ENCODE measurements at places on chromosomes 2 and 18. TPM values are rescaled to one million over a fixed set of nuclear protein-coding genes. Genes with fewer than 3 reads are reported as not detected.
A peak's percentile ranks its signal among the peaks of the same experiment; 100 is the strongest.

SERPINB10 gene
- not detected for total RNA-seq

KCNIP3 gene
- 1.9 TPM for total RNA-seq

SIX3 gene
- 0.21 TPM for total RNA-seq

FBLN7 gene
- 0.30 TPM for total RNA-seq

CHRNG gene
- not detected for total RNA-seq

SLC8A1 gene
- total RNA-seq: 3.2 TPM

APCDD1 gene
- 3.0 TPM for total RNA-seq

XIRP2 gene
- 0.11 TPM for total RNA-seq

ASB18 gene
- total RNA-seq: not detected

LRP1B gene
- not detected for total RNA-seq

GALNT14 gene
- total RNA-seq: 13.7 TPM

SAG gene
- total RNA-seq: not detected

- no peak overlapping the region for H3K27ac ChIP-seq
- no peaks in the 10 kb centered on the region for H3K36me3 ChIP-seq
- no peaks in the 10 kb centered on the region for H3K27me3 ChIP-seq
- DNase-seq: no peak
These were observed 106.2 kb downstream of the COBLL1 start for GRCh38 chr2:164735309-164735919.

DNA sequence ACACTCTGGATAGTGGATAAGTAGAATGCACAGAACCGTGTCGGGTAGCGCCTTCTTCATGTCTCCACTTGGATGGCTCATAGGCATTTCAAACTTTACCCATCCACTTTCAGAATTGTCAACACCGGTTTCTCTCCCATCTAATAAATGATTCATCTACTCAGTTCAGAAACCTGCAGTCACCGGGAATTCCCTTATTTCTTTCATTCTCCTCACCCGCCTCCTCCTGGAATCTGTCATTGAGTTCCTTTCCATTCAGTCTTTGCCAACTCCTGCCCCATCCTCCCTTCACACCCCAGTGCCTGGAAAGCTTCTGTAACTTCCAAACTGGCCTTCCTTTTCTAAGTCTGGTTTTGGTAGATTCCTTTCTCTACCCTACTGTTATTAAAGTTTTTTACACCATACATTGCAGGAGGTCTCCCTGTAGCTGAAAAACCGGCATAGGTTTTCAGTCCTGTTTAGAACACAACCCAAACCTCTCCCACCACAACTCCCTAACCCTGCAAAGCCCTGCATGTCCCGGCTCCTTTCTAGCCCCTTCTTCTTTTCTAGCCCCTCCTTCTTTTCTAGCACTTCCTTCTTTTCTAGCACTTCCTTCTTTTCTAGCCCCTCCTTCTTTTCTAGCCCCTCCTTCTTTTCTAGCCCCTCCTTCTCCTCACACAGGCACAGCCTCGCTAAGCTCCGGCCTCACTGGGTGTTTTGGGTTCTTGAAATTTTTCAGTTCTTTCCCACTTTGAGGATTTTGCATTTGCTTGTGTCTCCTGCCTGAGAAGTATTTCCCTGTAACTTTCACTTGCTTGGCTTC, 133.9 kb upstream of the KLHL14 start:
- H3K27ac ChIP-seq: no peak overlapping the region
- DNase-seq: no peak
- H3K36me3 ChIP-seq: no peaks in the 10 kb centered on the region
- H3K27me3 ChIP-seq: no peaks in the 10 kb centered on the region
- H3K4me3 ChIP-seq: no peak overlapping the region

- H3K4me1 ChIP-seq: no peaks in the 10 kb centered on the region
- no peaks in the 10 kb centered on the region for H3K36me3 ChIP-seq
- H3K4me3 ChIP-seq: no peak overlapping the region
- no peak for DNase-seq
- H3K27me3 ChIP-seq: no peaks in the 10 kb centered on the region
- H3K27ac ChIP-seq: no peak overlapping the region
These were observed 11.9 kb downstream of the ANXA4 start for GRCh38 chr2:69753659-69754363.

GRCh38 chr2:49693961-49694360, 539.6 kb upstream of the FSHR start:
- H3K4me3 ChIP-seq: no peak overlapping the region
- no peak overlapping the region for H3K27ac ChIP-seq
- no peaks in the 10 kb centered on the region for H3K36me3 ChIP-seq
- DNase-seq: no peak

DNA sequence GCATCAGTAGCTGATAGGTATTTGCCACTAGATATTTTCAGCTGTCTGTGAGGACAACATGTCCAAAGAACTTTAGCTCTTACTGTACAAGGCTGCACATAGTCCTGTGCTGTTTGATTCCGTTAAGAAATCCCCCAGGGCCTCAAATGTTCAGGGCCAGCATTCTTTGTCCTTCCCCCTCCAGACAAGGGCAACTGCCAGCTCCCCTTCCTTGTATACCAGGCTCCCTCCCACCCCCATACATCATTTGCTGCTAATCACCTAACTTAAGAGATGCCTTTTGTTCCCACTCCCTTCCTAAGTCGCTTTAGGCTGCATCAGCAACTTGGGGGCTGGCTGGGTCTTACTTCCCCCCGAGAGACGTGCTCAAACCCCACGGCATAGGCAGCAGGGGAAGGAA, 138.7 kb downstream of the CDH20 start:
- H3K4me1 ChIP-seq: peaks cover 6% of the 10 kb centered on the region
- H3K36me3 ChIP-seq: no peaks in the 10 kb centered on the region
- no peak for DNase-seq
- H3K4me3 ChIP-seq: no peak overlapping the region

DNA sequence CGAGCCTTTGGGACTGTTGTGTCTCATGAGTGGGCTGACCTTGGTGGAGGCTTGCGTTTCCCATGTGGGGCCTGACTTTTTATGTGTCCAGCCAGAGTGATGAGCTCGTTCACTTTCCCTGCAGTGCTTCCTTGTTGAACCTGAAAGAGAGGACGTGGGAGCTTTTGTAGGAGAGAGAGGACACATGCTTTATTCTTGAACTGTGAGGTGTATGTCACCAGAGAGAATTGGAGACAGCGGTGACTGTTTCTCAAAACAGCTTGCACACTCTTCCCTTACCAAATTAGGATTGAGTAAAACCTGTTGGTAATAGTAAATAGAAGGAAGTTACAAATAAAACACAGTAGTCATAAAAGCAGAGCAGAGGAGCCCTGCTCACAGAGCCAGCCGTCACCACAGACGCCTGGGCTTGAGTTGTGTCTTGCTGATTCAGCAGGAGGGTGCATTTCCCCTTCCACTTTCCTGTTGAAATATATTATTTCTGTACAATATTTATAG, 60.7 kb downstream of the INPP4A start:
- no peak for DNase-seq
- H3K4me1 ChIP-seq: peaks cover 4% of the 10 kb centered on the region
- H3K4me3 ChIP-seq: no peak overlapping the region

- H3K4me3 ChIP-seq: no peak overlapping the region
- H3K27ac ChIP-seq: no peak overlapping the region
- no peak for DNase-seq
- H3K27me3 ChIP-seq: no peaks in the 10 kb centered on the region
These were observed 88.3 kb downstream of the ETAA1 start for GRCh38 chr2:67485431-67485830.

DNA sequence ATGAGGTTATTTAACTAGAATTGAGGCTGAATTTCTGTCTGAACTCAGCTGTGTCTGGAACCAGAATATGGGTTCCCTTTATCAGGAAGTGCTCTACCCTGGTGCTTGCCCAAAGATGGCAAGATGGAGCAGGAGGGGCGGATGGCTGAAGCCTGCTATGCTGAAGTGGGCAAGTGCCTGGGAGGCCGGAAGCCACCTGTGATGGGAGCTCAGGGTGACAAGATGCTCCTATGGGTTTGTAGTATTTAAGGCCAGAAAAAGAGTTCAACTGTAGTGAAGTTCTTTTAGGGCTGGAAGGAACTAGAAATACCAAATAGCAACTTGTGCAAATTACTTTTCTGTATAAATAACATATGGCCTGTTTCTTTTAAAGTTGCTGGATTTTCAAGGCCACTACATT, 808.9 kb upstream of the RAB6C start:
- DNase-seq: no peak
- no peaks in the 10 kb centered on the region for H3K4me1 ChIP-seq
- no peak overlapping the region for H3K4me3 ChIP-seq
- no peak overlapping the region for H3K27ac ChIP-seq
- no peaks in the 10 kb centered on the region for H3K36me3 ChIP-seq

- no peaks in the 10 kb centered on the region for H3K4me1 ChIP-seq
- DNase-seq: no peak
- H3K27ac ChIP-seq: no peak overlapping the region
- no peaks in the 10 kb centered on the region for H3K36me3 ChIP-seq
- H3K27me3 ChIP-seq: no peaks in the 10 kb centered on the region
- H3K4me3 ChIP-seq: no peak overlapping the region
These were observed 4.9 kb downstream of the TM4SF20 start for GRCh38 chr2:227374158-227374557.

DNA sequence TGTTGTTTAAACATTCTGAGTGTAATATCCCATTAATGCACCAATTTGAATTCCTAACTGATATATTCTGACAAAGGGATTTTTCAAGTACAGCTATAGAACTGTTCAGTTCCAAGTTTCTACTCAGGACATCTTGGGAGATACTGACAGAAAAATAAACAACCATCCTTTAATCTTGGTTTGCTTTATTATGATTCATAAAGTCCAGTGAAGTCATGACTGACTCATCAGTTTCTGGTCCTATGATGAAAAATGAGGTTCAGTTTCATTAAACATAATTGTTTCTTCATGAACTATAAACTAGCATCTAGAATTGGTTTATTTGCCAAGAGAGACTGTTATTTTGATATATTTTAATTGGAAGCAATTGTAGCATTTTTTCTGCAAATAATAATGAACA, 896.2 kb downstream of the CCDC85A start:
- H3K27ac ChIP-seq: no peak overlapping the region
- H3K36me3 ChIP-seq: no peaks in the 10 kb centered on the region
- H3K27me3 ChIP-seq: no peaks in the 10 kb centered on the region
- DNase-seq: no peak

DNA sequence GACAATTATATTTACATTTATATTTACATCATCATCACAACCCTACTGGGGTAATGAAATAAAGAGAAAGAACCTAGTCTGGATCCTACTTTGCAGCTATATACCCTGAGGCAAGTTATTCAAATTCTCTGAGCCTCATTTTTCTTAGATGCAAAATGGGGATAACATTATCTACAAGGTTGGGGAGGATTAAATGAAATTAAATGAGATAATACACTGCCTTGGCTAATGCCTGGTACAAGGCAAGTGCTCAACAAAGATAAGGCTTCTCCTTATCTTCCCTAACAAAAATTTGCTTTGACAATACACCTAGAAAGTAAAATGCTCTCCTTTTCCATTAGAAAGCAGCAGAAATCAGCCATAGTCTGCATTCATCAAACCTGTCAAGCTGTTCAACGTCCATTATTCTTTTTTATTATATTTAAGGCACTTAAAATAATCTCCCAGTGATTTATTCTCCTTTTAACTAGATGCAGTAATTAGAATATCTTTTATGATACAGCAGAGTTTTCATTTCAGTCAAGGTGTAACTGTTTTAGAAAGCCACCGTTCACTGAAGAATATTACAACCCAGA, 44.8 kb downstream of the TCF4 start:
- H3K27ac ChIP-seq: no peak overlapping the region
- H3K36me3 ChIP-seq: no peaks in the 10 kb centered on the region
- H3K4me3 ChIP-seq: no peak overlapping the region
- H3K27me3 ChIP-seq: no peaks in the 10 kb centered on the region
- DNase-seq: no peak
- H3K4me1 ChIP-seq: peaks cover 10% of the 10 kb centered on the region

DNA sequence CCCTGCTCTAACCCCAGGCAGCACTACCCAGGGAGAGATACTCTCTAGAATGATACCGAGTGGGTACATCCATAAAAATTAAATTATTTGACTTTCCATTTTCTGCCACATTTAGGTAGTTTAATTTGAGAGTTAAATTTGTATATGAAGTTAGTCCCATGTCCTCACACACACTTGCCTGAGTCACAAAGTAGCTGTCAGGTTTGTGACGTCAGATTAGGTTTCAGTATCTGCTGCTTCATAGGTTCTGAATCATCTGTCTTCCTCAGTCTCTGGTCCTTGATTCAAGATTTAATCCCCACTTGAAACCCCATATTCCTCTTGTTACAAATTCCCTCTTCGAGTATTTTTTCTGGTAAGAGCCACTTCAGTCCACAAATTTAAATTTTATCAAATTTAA, 738.6 kb upstream of the FAM98A start:
- no peaks in the 10 kb centered on the region for H3K27me3 ChIP-seq
- H3K4me1 ChIP-seq: no peaks in the 10 kb centered on the region
- H3K27ac ChIP-seq: no peak overlapping the region
- no peaks in the 10 kb centered on the region for H3K36me3 ChIP-seq
- no peak for DNase-seq
- H3K4me3 ChIP-seq: no peak overlapping the region

DNA sequence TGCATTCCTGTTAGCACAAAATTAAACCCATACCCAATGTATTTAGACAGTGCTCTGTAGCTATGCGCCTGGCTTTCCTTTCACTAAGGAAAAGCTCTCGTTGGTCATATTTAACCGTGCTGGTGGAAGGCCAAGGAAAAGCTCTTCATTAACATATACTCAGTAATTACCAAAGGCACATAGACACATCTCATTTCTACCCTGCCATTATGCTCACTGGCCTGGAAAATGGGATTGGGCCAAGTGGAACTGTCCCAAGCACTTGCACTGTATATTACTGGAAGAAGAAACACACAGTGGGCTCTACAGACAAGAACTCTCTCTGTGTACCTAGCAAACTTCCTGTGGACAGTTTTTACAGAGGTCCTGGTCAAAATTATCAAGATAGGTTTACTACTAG, 274.4 kb downstream of the ERBB4 start:
- H3K27me3 ChIP-seq: no peaks in the 10 kb centered on the region
- no peaks in the 10 kb centered on the region for H3K36me3 ChIP-seq
- H3K27ac ChIP-seq: no peak overlapping the region
- H3K4me3 ChIP-seq: no peak overlapping the region

- H3K4me1 ChIP-seq: peaks cover 27% of the 10 kb centered on the region
- H3K27me3 ChIP-seq: no peaks in the 10 kb centered on the region
These were observed 14.6 kb downstream of the UGP2 start for GRCh38 chr2:63856303-63856603.

DNA sequence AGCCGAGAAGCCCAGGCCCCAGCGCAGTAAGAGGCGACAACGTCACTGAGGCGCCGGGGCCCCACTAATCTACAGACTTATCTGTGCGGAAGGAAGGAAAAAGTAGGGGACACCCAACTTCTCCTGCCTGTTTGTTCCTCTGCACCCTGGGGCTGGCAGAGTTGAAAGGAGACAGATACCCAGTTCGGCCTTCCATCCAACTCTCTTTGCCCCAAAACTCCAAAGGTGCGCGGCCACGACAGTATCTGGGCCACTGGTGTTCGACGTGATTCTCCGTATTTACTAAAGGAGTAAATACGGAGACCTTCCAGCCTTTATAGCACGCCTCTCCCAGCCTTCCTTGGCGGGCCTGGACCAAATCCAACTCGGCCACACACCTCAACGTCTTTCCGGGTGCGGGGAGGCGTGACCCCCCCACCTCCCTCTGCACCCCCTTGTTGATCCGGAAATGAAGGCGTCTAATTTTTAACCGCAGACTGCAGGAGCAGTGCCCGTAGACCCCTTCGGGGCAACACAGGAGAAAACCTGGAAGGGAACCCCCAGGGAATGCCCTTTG, 1.6 kb downstream of the SMAD7 start:
- DNase-seq: no peak
- peaks cover 7% of the 10 kb centered on the region for H3K4me1 ChIP-seq
- peak overlapping the region; percentile 67 for H3K4me3 ChIP-seq
- no peaks in the 10 kb centered on the region for H3K36me3 ChIP-seq
- no peak overlapping the region for H3K27ac ChIP-seq
- H3K27me3 ChIP-seq: peaks cover 39% of the 10 kb centered on the region

GRCh38 chr2:224973112-224974016, 68.9 kb downstream of the DOCK10 start:
- H3K27ac ChIP-seq: no peak overlapping the region
- no peaks in the 10 kb centered on the region for H3K36me3 ChIP-seq
- no peaks in the 10 kb centered on the region for H3K4me1 ChIP-seq
- H3K4me3 ChIP-seq: no peak overlapping the region
- no peak for DNase-seq
